ENCODE measurements at places on chromosomes 6 and 20.

DNA sequence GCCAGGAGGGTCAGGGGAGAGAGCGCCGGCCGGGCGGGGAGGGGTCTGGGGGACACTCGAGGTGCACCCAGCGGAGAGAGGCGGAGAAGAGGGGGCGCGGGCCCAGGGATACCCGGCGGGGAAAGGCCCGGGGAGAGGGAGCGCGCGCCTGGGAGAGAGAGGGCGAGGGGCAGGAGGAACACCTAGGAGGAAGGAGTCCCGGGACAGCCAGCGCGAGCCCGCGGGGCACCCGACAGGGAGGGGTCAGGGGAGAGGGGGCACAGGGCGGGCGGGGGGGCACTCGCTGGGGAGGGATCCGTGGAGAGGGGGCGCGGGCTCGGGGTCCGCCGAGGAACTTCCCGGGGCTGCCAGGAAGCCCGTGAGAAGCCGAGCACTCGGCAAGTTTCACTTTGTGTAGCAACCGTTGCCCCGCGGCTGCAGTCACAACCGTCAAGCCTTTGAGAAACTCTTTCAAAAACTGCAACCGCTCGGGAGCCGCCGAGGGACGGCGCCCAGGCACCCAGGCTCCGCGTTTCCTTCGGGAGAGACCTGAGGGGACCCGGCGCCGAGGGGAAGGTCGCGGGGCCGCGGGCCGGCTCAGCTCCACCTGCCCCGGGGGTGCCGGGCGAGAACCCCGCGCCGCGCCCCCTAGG lies 471 bp downstream of the EZR start:
- peak; percentile 79 for DNase-seq

GRCh38 chr6:169155481-169155880 lies 98.2 kb downstream of the THBS2 start:
- DNase-seq: no peak

- DNase-seq: no peak
Measured at GRCh38 chr20:26214991-26215390, 518.3 kb upstream of the ZNF337 start.

DNA sequence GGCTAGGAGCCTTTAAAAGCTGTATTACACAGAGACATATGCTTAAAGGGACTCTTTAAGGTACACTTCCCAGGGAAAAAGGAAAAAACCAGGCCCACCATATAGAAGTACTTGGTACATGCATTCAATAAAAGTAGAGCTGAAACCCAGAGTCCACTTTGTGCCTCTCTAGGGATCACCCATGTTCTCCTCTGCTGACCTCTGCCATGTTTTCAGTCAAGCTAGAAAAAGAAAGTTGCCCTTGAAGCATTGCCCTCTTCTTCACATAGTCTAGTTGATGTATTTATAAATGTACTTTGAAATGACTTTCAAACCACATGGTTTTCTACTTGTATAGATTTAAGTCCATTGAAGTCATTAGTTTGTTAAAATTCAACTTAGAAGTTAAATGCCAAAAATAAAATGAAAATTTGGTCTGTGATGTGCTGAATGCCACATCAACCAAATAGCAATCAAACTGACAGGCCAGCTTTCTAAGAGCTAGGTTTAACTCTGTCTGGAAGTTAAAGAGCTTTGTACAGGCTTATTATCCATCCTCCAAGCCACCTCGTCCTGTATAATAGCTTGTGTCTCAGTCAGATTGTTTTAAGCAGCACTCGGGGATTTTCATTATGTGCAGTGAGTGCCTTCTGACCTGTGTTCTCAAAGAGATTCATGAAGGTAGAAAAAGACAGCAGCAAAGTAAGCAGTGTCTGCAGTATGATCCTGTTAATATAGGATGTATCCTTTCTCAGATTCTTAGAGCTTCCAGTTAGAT lies 238.6 kb upstream of the PLN start:
- DNase-seq: no peak

GRCh38 chr6:128483472-128484135 lies 36.8 kb downstream of the PTPRK start:
- DNase-seq: no peak

- DNase-seq: peak; percentile 15
Measured at GRCh38 chr6:42136508-42137193, 5.8 kb downstream of the C6orf132 start.
